ENCODE measurements at places on chromosomes 6 and 20. TPM values are rescaled to one million over a fixed set of nuclear protein-coding genes. Genes with fewer than 3 reads are reported as not detected.
A peak's percentile ranks its signal among the peaks of the same experiment; 100 is the strongest.

DNA sequence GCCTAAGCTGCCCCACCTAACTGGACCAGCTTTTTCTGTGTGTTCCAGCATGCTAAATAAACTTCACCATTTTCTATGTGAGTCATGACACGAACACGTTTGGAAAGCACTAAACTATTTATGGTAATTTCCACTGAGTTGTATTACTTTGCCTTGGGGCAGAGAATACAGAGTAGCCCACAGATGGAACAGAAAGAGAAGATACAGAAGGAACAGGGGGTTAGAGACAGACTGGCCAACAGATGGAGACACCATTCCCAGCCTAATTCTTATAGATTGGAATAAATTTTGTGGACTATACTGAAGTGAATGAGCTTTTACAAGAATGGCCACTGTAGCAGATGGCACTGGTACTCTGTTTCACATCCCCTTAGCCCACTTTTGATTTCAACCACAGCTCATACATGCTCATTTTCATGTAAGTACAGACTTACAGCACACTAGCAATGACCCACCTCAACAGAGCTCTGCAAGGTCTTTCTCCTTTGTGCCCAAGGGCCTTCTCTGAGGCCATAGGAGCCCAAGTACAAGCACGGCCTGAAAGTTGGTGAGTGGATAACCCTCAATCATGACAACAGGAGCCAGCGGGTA lies 13.1 kb upstream of the NT5DC1 start:
- H3K36me3 ChIP-seq: no peaks in the 10 kb centered on the region
- H3K4me3 ChIP-seq: no peak overlapping the region
- H3K27me3 ChIP-seq: no peaks in the 10 kb centered on the region
- no peaks in the 10 kb centered on the region for H3K4me1 ChIP-seq
- no peak for DNase-seq

DNA sequence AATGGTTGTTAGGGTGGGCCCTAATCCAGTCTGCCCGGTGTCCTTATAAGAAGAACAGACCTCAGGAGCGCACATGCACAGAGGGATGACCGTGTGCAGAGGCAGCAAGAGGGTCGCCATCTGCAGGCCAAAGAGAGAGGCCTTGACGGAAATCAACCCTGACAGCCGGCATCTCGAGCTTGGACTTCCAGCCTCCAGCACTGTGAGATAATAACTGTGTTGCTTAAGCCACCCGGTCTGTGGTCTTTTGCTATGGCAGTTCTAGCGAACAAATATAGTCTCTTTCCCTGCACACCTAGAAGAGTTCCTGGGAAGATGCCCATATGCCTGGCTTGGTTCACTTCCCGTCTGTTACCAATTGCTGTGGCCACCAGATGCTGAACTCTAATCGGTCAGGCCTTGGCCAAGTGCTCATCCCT lies 35.3 kb upstream of the PTGIS start:
- H3K36me3 ChIP-seq: no peaks in the 10 kb centered on the region
- DNase-seq: no peak
- H3K27me3 ChIP-seq: no peaks in the 10 kb centered on the region
- no peak overlapping the region for H3K4me3 ChIP-seq
- no peak overlapping the region for H3K27ac ChIP-seq

- no peak overlapping the region for H3K4me3 ChIP-seq
- no peak for DNase-seq
- no peaks in the 10 kb centered on the region for H3K36me3 ChIP-seq
- H3K27ac ChIP-seq: no peak overlapping the region
Measured at GRCh38 chr6:96886519-96886918, 11.2 kb downstream of the NDUFAF4 start.

DNA sequence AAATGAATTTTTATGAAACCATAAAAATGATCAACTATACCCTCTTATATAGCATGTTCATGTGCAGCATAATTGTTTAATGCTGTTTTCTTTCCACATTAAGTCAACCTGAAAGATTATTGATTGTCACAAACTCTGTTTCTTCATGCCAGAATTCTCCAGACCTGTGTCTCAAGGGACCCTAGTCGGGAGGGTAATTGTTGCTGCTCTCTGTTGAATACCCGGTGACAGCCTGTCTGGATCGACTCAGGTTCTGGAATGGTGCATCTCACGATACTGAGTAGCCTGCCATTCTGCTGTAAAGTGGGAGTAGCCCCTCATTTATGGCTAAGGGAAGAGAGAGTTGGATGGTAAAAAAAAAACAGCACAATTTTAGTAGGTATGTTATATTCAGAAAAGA lies 449.9 kb upstream of the SOX4 start:
- H3K4me3 ChIP-seq: no peak overlapping the region
- H3K4me1 ChIP-seq: no peaks in the 10 kb centered on the region
- no peak for DNase-seq
- no peaks in the 10 kb centered on the region for H3K27me3 ChIP-seq

- H3K4me1 ChIP-seq: no peaks in the 10 kb centered on the region
- DNase-seq: no peak
Measured at GRCh38 chr6:104483225-104483834, 376.4 kb downstream of the HACE1 start.

GRCh38 chr20:49635866-49636265 lies 67.9 kb upstream of the PTGIS start:
- H3K36me3 ChIP-seq: no peaks in the 10 kb centered on the region
- no peak overlapping the region for H3K4me3 ChIP-seq
- no peak for DNase-seq
- H3K27ac ChIP-seq: no peak overlapping the region

GRCh38 chr6:10771371-10771894 lies 23.8 kb downstream of the TMEM14B start:
- no peak for DNase-seq
- no peaks in the 10 kb centered on the region for H3K27me3 ChIP-seq
- peaks cover 5% of the 10 kb centered on the region for H3K36me3 ChIP-seq
- no peaks in the 10 kb centered on the region for H3K4me1 ChIP-seq
- no peak overlapping the region for H3K27ac ChIP-seq
- H3K4me3 ChIP-seq: no peak overlapping the region

GRCh38 chr20:22578221-22579118 lies 5.9 kb downstream of the FOXA2 start:
- no peak overlapping the region for H3K27ac ChIP-seq
- DNase-seq: no peak
- peak overlapping the region; percentile 27 for H3K4me3 ChIP-seq
- H3K27me3 ChIP-seq: peaks cover 72% of the 10 kb centered on the region
- peaks cover 2% of the 10 kb centered on the region for H3K4me1 ChIP-seq

DNA sequence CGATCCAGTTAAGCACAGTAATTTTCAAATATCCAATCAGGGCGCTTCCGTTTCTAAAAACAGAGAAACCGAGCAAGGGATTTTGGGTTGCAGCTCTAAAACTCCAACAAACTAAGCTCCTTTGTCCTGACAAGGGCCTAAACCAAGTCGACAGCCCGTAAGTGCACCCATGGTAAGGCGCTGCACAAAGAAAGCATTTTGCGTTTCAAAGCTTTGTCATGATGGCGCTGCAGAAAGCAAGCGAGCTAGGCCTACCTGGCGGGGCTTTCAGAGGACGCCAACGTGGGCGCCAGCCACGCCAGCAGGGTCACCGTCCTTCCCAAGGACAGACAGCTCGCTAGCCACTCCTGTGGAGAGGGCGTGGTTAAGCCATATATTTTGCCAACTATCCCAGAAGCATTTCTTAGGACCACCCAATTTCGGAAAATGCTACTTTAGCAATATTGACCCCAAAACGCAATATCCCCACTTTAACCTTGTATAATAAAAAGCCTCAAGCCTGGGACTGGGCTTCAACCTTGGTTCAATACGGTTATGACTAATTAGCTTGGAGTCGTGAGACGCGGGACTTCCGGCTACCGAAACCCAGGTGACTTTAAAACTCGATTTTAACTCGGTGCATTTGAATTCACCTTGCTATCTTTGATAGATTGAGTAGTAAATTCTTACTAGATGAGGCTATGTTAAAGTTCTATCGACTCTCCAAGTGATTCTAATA lies 53.8 kb downstream of the TRIM38 start:
- H3K27me3 ChIP-seq: no peaks in the 10 kb centered on the region
- no peaks in the 10 kb centered on the region for H3K36me3 ChIP-seq
- no peak for DNase-seq
- no peak overlapping the region for H3K4me3 ChIP-seq
- H3K4me1 ChIP-seq: peaks cover 5% of the 10 kb centered on the region

DNA sequence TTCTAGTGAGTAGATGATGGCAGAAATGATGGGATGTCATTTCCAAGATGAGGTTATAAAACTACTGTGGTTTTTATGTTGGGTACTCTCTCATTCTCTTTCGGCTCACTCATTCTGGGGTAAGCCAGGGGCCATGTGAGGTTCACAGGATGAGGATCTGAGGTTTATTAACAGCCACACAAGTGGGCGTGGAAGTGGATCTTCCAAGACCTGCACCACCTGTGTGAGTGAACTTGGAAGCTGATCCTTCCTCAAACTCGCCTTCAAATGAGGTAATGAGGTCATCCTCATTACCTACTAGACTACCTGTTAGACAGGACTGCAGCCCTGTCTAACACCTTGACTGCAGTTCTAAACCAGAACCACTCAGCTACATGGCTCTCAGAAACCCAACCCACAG lies 45.1 kb upstream of the TAGAP start:
- no peak for DNase-seq
- no peak overlapping the region for H3K4me3 ChIP-seq
- H3K4me1 ChIP-seq: peaks cover 10% of the 10 kb centered on the region
- H3K27ac ChIP-seq: no peak overlapping the region
- H3K27me3 ChIP-seq: no peaks in the 10 kb centered on the region
- no peaks in the 10 kb centered on the region for H3K36me3 ChIP-seq

Gene SOX18
- 0.35 TPM for total RNA-seq

Gene SERINC1
- 110 TPM for total RNA-seq

Gene ARG1
- total RNA-seq: 1.1 TPM

Gene SLC52A3
- not detected for total RNA-seq

Gene PTK6
- 0.23 TPM for total RNA-seq

Gene LCA5
- 0.41 TPM for total RNA-seq

Gene SNAP25
- total RNA-seq: not detected

Gene OR2J3
- total RNA-seq: 0.09 TPM
